ENCODE measurements at places on chromosomes 6 and 20. TPM values are rescaled to one million over a fixed set of nuclear protein-coding genes. Genes with fewer than 3 reads are reported as not detected.

The C20orf144 gene
- not detected for total RNA-seq

The MMP24 gene
- 2.7 TPM for total RNA-seq

The SLC17A2 gene
- total RNA-seq: not detected

The C4A gene
- total RNA-seq: 56.9 TPM

The PRSS35 gene
- not detected for total RNA-seq

The FOXA2 gene
- total RNA-seq: 4.1 TPM

The GPLD1 gene
- total RNA-seq: not detected

The C20orf202 gene
- 2.3 TPM for total RNA-seq

The SMLR1 gene
- 7.1 TPM for total RNA-seq

The NRSN1 gene
- total RNA-seq: not detected

The MLN gene
- not detected for total RNA-seq

The MBOAT1 gene
- total RNA-seq: 40.3 TPM

The MYO6 gene
- 87.1 TPM for total RNA-seq

The TMEM217 gene
- total RNA-seq: not detected

The TFAP2B gene
- not detected for total RNA-seq

The C6orf120 gene
- 19.0 TPM for total RNA-seq

The BMP5 gene
- total RNA-seq: 50.3 TPM

The SEL1L2 gene
- not detected for total RNA-seq

The TXLNB gene
- 1.7 TPM for total RNA-seq

The SIRPG gene
- total RNA-seq: 5.8 TPM

The HLA-DQB2 gene
- total RNA-seq: not detected

The CDC25B gene
- total RNA-seq: 202 TPM

The HFE gene
- 8.2 TPM for total RNA-seq

The PPP1R18 gene
- 6.9 TPM for total RNA-seq

The FAM83C gene
- not detected for total RNA-seq

The NCOA6 gene
- 33.8 TPM for total RNA-seq

The OPRM1 gene
- not detected for total RNA-seq

The LY86 gene
- total RNA-seq: 39.6 TPM

The AHCY gene
- 50.9 TPM for total RNA-seq

The GSTA2 gene
- total RNA-seq: 75.8 TPM

The FITM2 gene
- total RNA-seq: 8.7 TPM

The PCED1A gene
- total RNA-seq: 50.4 TPM

The RTF2 gene
- 36.3 TPM for total RNA-seq

The CST4 gene
- total RNA-seq: not detected

The CALHM6 gene
- 14.0 TPM for total RNA-seq

The BTN3A1 gene
- 84.2 TPM for total RNA-seq

The PPP1R16B gene
- 3.2 TPM for total RNA-seq

The TINAG gene
- 79.2 TPM for total RNA-seq

The HLA-DOA gene
- 1.5 TPM for total RNA-seq

The ADGB gene
- not detected for total RNA-seq

The OLIG3 gene
- total RNA-seq: not detected

The TMEM244 gene
- total RNA-seq: not detected

The GRIK2 gene
- total RNA-seq: not detected

The TAGAP gene
- total RNA-seq: 6.0 TPM

The FUCA2 gene
- total RNA-seq: 47.3 TPM

The CTAGE9 gene
- not detected for total RNA-seq

The RNF39 gene
- not detected for total RNA-seq

The RBBP8NL gene
- total RNA-seq: 6.6 TPM

The MEI4 gene
- total RNA-seq: not detected

The FAM217A gene
- total RNA-seq: not detected
